ENCODE measurements at places on chromosomes 7 and 10.

GRCh38 chr7:48213226-48213625 is 42.0 kb downstream of the ABCA13 start:
- no peak for DNase-seq

- DNase-seq: no peak
Measured at GRCh38 chr7:154997840-154998370, 5.0 kb downstream of the PAXIP1 start.

GRCh38 chr10:128463991-128464760 is 338.0 kb upstream of the MKI67 start:
- peak; percentile 8 for DNase-seq

DNA sequence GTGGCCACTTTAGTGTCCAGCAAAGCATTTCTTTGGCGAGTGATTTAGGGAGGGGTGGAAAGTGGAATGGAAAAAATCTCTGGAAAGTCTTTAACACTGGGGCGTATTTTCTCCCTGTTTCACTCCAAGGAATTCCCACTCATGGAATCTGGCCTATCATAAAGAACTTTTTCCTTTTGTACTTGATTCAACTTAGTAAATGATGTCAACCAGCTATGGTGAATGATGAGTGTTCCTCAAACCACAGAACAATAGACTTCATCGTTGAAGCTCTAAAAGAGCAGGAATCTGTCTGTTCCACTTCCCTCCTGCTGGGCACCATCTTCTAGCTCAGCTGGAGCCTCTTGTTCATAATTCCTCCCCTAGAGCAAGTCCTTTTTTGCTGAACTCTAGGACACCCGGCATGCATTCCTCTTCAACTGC is 66.5 kb downstream of the EPDR1 start:
- no peak for DNase-seq

Data from NCI-H526 (cell line).